ENCODE measurements at places on chromosomes 6 and 20.

DNA sequence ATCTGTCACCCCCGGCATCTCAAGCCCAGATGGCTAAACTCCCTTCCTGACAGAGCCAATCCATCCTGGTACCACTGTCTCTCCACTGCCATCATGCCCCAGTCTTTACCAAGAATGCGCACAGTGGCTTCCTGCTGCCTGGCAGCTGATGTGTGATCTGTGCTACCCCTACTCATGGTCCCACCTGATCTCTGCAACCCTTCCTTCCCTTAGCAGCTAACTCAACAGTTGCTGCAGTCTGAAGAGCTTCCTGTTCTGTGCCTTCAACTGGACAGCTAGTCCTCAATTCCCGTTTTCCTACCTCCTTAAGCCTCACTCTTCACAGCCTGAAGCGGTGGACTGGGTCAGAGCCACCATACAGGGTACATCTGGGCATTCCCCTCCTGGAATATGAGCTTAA, 7.6 kb upstream of the FAM83C start:
- DNase-seq, result no peak

DNA sequence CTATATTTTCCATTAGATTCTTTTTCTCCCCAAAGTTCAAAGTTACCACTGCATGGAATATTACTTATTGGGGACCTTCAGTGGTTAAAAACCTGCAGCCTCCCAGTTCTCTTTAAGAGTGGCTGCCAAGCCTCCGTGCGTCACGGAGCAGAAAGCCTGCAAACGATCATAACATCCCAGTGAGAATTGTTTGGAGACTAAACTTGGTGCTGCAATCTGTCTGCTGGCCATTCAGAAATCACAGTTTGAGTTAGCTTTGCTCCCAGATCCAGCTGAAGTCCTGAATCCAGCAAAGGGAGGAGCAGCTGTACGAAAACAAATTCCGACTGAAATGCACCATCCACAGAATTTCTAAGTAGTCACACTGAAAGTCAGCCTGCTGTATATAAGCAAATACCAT, 213.5 kb upstream of the PDE10A start:
- no peak for DNase-seq

DNA sequence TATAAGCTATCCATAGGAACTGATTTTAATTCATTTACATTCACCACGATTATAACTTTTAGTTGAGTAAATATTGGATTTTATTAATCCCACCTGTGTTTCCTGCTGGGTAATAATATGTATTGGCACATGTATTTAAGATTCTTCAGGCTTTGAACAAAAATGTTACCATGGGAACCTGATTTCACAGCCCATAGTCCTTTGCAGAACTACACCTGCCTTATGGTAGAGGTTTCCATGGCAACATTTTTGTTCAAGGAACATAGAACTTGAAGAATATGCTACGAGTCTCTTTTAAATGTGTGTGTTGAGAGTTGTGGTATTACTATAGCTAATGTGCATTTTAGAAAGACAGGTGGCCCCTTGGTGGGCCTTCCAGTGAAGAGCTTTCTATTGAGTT, 317.4 kb downstream of the SAMD5 start:
- DNase-seq, result peak; percentile 51

- DNase-seq, result peak; percentile 50
Measured at GRCh38 chr6:96089173-96089572, 73.4 kb downstream of the FUT9 start.

GRCh38 chr6:168937054-168937453, 316.6 kb downstream of the THBS2 start:
- no peak for DNase-seq

DNA sequence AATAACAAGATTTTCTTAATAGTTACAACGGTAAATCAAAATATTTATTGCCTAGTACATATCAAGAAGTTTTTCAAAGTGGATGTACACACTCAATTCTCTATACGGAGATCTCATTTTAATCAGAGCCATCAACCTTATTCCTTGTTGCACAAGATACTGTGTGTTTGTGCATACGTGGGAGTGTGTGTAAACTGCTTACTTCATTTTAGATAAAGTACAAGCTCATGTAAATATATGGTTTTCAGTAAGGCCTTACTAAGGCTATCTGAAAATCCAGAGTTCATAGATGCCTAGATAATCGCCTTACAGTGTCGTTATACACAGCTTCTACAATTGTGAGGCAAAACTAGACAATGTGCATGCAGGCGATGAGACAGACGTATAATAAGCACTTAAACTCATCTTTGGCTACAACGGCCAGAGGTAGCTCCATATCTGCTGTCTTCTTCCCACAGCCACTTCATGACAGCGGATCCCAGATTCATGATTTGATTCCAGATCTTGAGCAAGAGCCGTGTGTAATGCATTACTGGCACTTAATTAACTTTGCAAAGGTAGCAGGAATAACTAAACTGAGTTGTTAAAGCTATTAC, 2.5 kb downstream of the PERP start:
- DNase-seq, result no peak

GRCh38 chr6:82298012-82298411, 50.5 kb upstream of the IBTK start:
- no peak for DNase-seq

DNA sequence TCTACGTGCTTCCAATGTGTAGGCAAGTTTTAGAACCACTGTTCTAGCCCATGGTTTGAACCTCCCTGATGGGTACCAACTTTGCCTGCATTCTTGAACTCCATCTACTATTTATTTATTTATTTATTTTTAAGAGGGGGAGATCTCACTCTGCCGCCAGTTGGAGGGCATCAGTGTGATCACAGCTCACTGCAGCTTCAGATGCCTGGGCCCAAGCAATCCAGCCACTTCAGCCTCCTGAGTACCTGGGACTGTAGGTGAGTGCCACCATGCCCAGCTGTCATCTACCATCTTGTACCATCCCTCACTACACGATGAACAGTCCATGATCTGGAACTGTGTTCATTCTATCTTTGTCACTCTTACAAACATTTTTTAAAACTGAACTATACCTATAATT, 28.2 kb downstream of the HLA-F start:
- no peak for DNase-seq

DNA sequence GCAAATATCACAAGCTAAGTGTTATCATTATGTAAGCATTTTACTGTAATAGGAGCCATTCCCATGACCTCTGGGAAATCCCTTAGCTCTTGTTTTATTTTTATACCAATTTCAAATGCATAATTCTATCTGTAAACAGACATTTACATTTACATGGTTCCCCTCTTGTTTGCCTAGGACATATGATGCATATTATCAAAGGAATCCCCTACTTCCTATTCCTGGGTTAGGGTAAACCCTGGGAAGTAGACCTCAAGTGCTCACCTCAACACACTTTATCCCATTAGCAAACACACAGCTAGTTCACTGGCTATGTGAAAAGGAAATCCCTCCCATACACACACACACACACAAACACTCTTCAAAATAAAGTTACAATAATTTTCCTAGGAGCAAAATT, 27.1 kb downstream of the PDE10A start:
- no peak for DNase-seq

DNA sequence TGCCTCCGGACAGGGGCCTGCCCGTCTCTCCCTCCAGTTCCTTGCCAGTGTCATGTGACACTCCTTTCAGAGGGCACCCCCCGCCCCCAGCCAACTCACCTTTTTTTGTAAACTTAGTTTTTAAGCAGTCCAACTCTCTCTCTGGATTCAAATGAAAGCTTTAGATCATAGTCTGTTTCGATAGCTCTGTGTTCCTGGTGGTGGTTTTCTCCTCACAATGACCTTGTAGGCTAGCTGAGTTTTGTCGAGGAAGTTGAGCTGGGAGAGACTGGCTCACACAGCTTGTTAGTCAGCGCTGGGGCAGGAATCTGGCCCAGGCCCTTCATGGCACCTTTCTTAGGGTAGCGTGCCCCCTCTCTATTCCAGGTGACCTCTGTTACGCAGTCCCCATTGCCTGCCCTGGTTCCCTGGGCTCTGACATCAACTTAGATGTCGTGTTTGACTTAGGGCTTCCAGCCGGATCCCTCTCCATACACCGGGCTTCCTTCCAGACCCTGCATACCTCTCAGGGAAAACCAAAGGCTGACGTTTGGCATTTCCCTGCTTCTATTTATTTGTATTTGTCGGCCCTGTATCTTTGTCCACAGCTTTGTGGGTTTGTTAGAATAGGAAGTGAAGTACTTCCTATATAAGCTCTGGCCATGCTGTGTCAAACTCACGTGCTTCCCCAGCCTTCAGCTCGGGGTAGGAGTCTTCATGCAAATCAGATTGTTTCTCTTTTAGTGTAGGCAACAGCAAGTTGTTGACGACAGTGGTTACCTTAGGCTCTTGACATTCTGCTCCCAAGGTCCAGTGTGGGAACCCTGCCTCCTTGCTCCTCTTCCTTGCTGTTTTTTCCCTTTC, 12.7 kb downstream of the IGF2R start:
- DNase-seq, result no peak

DNA sequence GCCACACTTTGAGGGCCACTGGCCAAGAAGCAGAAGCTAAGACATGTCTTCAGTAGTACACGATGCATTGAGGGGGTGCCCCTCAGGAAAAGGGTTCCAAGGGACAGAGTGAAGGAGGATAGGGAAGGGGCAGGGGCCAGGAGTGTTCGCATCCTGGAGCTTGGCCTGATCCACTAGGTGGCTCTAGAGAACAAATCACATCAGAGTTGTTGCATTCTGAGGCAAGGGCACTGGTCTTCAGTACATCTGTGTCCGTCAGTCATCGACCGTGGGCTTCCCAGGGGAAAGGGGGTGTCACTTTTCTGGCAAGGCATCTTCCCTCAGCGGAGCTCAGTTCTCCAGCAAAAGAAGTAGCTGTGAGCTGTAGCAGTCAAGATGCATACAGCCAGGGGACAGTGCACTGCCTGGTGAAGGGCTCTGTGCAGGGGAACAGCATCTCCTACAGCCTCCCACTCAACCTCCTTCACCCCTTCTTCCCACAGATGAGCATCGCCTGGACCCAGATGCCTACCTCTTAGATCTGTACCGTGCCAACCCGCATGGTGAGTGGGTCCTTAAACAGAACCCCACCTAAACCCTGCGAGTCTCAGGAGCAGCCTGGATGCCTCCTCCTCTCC, 47.8 kb downstream of the ARHGAP40 start:
- DNase-seq, result peak; percentile 93

- no peak for DNase-seq
Measured at GRCh38 chr6:81601918-81602317, 150.6 kb downstream of the TENT5A start.

GRCh38 chr6:13841936-13842335, 27.6 kb upstream of the MCUR1 start:
- no peak for DNase-seq
